ENCODE measurements at places on chromosomes 4 and X.

- DNase-seq = no peak
Measured at GRCh38 chrX:123771449-123772064, 38.7 kb upstream of the THOC2 start.

GRCh38 chr4:26029568-26030131, 115.6 kb downstream of the SMIM20 start:
- DNase-seq = no peak

DNA sequence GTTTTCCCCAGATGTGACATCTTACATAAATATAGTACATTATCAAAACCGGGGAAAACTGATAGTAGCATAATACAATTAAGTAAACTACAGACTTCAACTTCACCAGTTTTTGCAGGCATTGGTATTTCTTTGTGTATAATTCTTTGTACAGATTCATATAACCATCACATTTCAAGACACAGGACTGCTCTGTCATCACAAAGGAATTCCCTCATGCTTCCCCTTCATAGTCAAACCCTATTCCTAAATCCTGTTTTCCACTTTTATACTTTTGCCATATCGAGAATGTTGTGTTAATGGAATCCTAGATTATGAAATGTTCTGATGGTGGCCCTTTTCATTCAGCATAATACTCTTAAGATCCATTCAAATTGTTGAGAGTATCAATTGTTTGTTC, 36.0 kb downstream of the STIM2 start:
- DNase-seq = peak; percentile 51

DNA sequence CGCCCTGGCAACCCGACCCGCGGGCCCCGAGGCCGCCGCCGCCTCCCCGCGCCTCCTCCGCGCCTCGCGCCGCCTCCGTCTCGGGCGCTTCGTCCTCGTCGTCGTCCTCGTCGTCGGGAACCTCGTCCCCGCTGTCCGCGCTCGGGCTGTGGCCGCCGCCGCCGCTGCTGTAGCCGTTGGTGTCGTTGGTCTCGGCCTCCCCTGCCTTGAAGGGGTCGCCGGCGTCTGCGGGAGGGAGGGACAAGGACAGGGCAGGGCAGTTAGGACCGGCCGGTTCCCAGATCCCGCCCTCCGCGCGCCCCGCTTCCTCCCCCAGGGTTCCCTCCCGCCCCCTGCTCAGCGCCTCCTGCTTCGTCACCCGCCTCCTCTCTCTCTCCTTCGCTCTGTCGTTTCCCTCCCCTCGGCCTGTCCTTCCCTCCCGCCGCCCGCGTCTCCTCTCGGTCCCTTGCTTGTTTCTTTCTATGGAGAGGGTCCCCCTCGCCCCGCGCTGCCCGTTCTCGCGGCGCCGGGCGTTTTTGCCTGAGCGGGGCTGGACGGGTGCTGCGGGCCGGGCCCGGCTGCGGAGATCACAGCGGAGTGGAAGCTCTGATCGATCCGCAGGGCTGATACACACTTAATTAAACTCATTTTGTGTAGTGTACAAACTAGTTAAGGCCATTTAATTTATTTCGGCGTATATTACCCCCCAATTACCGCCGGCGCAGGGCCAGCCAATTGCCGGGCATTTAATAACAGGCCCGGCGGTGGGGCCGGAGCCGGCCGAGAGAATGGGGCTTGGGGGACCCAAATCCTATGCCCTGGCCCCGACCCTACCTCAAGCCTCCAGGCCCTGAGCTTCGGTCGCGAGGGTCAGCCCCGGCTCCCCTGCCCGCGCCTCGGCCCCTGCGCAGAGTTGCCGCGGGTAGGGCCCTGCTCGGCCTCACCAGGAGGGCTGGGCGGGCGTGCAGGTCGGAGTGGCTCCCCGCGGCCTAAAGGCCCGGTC, 2.4 kb downstream of the NKX1-1 start:
- no peak for DNase-seq

DNA sequence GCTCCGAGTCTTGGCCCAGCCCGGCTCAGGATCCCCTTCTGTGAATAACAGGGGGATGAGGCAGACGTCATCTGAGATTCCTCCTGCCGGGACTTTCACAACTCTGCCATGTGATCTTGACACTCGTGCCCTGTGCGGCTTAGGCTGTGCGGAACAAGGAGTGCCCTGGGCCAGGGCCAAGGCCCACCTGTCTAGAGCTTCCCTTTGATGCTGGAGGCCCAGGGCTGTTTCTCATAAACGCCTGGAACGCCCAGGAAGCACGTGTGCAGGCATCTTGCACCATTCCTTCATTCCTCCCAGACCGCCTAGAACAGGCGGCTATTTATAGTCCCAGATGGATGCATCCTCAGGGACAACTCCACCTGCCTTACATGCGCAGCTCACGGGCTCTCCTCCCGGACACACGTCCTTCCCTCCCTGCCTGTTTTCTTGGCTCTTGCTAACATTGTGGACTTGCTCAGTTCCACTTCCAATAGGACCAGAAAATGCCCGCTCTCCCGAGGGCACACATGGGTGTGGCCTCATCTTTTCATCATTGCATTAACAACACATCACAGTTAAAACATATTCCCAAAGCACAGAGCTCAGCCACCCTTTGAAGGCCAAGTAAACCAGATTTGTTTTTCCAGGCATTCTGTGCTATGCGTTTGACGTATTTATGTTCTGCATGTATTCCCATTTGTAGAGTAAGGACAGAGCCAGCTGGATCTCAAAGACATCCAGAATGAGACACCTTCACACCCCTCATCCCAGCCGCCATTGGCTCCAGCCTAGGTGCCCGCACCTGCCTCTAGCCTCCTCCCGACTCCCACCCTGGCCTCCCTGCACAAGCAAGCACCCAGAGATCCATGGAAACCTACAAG, 57.2 kb downstream of the ABLIM2 start:
- DNase-seq = peak; percentile 63

GRCh38 chr4:122687531-122688061, 44.9 kb upstream of the BBS12 start:
- no peak for DNase-seq

DNA sequence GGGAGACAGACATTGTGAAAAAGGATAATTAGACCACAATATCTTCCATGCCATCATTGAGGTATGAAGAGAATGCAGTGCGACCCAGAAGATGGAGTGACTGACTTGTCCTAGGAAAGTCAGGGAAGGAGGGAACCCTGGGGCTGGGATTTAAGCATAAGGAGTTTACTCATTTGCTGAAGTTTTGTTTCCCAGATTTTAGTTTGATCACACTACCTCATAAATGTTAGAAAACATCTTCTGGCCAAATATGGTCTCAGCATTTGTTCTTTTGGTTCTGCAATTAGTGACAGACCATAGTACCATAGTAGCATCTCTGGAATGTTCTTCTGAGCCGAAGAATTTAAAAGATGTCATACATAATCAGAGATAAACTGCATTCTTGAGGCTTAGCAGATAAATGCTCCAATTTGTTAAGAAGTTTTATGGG, 96.5 kb upstream of the PGRMC2 start:
- no peak for DNase-seq

Measured in retinal pigment epithelial cell (primary cell).